ENCODE measurements at places on chromosomes 3 and 15.

DNA sequence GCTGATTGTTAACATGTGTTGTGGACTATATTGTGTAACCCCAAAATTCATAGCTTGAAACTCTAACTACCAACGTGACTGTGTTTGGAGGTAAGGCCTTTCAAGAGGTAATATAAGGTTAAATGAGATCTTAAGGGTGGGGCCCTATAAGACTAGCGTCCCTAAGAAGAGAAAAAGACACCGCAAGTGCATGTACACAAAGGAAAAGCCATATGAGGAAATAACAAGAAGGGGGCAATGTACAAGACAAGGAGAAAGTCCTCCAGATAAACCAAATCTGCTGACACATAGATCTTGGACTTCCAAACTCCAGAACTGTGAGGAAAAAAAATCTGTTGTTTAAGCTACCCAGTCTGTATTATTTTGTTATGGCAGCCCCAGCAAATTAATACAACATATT is 8.6 kb downstream of the DMXL2 start:
- no peak for DNase-seq

DNA sequence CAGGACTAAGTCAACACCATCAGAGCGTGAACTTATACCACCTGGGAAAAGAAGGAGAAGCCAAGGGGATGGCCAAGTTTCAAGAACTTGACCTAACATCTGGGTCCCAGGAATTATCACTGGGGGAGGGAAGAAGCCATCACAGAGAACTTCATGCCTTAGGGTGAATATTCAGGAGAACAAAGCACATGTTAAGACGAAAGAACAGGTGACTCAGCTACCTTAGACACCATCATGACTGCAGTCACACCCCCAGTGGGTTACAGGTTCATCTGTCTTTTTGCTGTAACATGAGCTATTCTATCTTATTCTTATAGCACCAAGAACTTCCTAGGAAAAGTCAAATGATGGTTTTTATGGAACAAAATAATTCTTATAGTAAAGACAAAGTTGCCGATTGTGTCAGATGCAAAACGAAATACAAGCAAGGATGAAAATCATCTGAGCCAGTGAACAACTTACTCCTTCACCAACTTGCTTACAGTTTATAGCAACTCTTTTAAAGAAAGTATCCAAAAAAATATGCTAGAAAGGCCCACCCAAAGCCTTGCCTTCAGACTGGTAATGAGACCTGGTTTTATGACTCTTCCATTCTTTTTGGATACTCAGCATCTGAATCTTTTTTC is 72.0 kb downstream of the TPRA1 start:
- DNase-seq: no peak

GRCh38 chr3:122003606-122004005 is 18.4 kb downstream of the ILDR1 start:
- no peak for DNase-seq

DNA sequence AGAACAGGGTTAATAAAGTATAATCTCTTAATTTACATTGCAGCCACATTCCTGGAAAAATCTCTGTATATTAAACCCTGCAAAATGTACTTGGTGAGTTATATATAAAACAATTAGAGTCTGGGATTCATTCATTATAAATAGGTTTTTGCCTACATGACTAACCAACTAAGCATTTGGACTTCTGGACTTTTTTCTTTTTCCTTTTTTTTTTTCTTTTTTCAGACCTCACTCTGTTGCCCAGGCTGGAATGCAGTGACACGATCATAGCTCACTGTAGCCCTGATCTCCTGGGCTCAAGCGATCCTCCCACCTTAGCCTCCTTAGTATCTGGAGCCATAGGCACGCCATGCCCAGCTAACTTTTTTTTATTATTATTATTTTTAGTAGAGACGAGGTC is 4.5 kb downstream of the DNAJC13 start:
- DNase-seq: no peak

GRCh38 chr15:48644467-48644826 is 1.1 kb downstream of the FBN1 start:
- no peak for DNase-seq

- peak; percentile 39 for DNase-seq
Measured at GRCh38 chr15:71752604-71753289, 57.6 kb upstream of the NR2E3 start.

GRCh38 chr3:187679638-187680396 is 9.6 kb upstream of the SST start:
- peak; percentile 53 for DNase-seq

GRCh38 chr15:44527241-44527640 is 9.7 kb upstream of the EIF3J start:
- DNase-seq: no peak

GRCh38 chr3:40679290-40679689 is 154.5 kb downstream of the ZNF621 start:
- DNase-seq: no peak

DNA sequence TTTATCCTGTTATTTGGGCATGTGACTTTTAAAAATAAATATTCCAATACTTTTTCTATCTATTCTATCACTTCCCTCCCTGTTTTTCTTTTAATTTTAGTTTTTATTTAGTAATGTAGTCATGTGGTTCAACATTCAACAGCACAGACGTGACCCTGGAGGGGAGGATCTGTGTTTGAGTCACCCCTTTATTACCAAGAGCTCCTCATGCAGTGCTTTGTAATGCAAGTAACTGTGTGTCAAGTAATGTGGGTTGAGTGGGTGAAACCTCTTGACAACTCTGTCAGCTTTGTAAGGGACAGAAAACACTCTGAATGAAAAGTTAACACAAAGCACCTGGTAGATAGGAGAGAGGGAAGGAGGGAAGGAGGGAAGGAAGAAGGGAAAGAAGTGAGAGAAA is 89.7 kb upstream of the FGF12 start:
- DNase-seq: no peak

Measured in NCI-H2029 (cell line).